Right kidney (tissue), 9 donors: ENCODE measurements at places on chromosomes 12 and 14.

DNA sequence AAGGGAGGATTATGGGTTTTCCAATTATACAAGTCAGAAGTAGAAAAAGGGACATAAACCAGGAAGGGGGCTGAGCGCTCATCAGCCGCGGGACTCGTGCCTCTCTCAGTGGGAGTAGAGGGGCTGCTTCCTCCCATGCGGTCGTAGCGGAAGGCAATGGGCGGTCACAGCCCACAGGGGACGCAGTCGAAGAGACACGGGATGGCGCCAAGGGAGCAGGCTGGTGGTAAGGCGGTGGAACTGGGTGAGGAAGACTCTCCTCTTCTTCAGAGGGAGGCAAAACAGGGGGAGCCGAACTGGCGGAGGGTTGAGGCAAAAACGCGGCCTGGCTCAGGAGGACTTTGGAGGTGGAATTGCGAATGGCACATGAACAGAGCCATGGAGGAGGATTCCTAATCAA is 677.7 kb downstream of the TMEM121 start:
- no peak for DNase-seq

DNA sequence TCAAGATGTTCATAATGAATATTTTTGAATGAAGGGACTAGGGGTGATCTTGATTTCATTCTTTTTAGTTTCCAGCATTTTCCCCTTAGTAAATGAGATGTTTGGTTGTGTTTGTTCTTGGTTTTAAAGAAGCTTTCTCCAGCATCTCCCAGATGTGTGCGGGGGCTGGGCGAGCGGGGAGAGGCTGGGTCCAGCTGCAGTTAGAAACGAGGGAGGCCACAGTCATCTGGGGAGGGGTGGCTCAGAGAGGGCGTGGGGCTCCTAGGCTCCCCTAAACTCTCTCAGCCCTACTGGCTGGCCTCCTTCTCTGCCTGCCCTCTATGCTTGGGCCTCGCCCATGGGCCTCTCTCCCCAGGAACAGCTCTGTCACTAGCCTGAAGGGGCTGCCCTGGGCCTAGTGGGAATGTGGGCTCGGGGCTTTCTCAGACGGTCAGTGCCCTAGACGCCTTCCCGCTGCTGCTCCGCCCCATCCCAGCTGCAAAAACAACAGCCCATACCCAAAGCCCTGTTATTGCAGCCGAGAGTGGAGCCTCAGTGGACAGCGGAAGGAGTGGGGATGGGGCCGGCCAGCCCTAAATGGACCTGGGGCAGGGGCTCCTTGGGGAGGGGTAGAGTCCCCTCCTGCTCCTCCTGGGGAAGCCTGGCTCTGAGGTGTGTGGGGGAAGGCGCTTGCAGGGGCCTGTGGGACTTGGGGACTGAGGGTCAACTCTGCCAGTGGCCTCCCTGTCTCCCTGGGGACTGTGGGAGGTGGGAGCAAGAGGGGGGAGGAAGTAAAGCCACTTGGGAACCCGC is 18.3 kb upstream of the EIF2B2 start:
- DNase-seq = no peak

- DNase-seq = no peak
Observed at GRCh38 chr12:21566223-21566906, 38.3 kb downstream of the GYS2 start.

GRCh38 chr12:106740818-106741217 is 33.7 kb upstream of the RIC8B start:
- no peak for DNase-seq

DNA sequence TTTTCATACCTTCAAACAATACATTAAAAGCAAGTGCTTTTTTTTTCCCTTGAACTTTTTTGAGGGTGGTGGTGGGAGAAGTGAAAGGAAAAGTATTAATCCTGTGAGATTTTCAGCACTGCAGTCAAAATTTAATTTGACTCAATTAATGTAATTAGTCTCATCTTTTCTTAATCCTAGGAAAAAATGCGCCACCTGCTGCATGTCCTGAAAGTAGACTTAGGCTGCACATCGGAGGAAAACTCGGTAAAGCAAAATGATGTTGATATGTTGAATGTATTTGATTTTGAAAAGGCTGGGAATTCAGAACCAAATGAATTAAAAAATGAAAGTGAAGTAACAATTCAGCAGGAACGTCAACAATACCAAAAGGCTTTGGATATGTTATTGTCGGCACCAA is 52.2 kb downstream of the SPATA7 start:
- no peak for DNase-seq

DNA sequence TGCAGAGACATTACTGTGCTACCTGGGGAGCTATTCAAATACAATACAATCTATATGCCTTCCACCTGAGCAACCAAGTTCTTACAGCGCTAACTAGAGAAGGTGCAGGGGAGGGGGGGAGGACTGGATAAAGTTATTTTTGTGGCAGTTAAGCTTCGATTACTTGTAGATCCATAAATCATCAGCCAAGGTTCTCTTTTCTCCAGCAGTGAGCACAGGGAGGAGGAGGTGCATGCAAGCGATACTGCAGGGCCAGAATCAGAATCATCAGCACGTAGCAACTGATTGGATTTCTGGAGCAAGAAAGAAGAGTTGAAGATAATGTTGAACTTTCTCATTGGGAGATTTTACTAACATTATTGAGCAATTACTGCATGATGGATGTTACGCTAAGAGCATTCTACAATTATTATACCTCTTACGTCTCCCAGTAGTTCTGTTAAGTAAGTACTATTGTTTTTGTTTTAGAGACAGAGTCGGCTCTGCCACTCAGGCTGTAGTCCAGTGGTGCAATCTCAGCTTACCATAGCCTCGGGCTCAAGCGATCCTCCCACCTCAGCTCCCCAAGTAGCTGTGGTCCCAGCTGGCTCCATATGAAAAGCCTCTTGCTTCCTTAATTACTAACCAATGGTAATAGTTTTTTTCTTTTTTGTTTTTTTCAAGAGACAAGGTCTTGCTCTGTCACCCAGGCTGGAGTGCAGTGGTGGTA is 74.6 kb upstream of the EEA1 start:
- DNase-seq = peak; percentile 56

DNA sequence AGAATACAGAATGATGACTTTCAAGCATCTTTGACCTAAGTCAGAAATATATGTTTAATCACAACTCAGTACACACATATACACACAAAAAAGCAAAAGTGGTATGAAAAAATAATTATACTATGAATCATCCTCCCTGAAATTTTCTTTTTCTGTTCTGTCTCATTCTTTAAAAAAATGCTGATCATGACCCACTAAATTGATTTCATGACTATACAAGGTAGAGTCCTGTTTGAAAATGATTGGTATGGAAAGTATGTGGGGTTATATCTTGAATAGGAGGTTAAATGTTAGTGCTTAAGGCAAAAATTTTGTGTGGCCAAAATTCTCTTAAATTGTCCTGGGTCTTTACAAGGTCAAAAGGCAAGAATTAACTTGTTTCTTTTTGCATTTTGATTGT is 80.4 kb downstream of the SUDS3 start:
- DNase-seq = no peak
